ENCODE measurements at places on chromosomes 13 and 19.

- DNase-seq: peak; percentile 97
These were observed 11.0 kb downstream of the MOB3A start for GRCh38 chr19:2084993-2085720.

GRCh38 chr13:37539170-37539569, 59.4 kb downstream of the POSTN start:
- no peak for DNase-seq

GRCh38 chr19:2148482-2149135, 2.8 kb downstream of the AP3D1 start:
- no peak for DNase-seq

GRCh38 chr19:19056636-19057275, 7.0 kb upstream of the SLC25A42 start:
- DNase-seq: no peak

DNA sequence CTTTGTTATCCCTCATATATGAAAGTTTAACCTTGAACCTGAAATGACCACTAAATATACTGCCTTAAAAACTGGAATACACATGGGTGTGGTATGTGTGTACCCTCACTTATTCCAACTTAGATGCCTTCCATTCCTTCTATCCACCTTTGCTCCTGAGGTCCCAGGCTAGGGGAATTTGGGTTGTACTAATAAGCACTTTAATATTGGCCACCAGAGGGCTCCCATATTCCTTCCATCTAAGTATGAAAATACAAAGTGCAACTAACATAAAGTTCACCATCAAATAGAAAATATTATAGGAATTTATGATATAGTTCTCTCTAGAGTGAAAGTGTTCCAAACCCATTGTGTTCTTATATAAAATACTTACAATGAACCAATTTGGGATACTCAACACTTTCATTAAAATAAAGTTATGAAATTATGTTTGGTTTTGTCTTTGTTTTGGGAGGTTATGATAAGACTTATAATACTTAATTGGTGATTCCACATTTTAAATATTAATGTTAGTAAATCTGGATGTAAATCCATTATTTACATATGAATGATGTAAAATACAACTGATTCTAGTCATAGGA, 62.3 kb downstream of the ITGBL1 start:
- DNase-seq: peak; percentile 9

DNA sequence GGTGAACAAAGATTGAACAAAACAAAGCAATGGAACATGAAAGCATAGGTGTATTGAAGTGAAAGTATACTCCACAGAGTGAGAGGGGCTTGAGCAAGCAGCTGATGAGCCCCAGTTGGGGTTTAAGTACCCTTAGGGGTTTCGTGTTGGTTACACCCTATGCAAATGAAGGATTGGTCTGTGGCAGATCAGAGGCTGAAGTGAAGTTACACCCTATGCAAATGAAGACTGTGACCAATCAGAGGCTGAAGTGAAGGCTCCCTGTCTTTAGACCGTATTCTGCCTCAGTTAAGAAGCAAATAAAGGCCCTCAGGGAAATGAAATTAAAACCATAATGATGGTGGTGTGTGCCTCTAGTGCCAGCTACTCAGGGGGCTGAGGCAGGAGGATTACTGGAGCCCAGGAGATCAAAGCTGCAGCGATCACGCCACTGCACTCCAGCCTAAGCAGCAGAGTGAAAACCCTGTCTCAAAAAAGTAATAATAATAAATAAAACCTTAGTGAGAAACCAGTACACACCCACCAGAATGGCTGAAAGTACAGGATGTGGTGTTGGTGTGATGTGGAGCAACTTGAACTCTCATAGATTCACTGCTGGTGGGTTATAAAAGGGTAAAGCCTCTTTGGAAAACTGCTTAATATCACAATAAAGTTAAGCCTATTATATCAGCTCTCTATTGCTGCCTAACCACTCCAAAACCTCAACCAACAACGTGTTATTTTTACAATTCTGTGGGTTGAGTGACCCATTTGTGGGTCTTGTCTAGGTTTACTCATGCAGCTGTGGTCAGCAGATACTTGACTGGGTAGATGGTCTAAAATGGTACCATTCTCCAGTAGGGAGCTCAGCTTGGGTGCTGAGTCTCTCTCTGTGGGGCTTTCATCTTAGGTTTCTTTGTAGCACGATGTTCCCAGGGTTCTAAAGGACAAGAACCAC, 12.8 kb upstream of the UPF3A start:
- DNase-seq: peak; percentile 18

- DNase-seq: no peak
These were observed 313.3 kb downstream of the HS6ST3 start for GRCh38 chr13:96403241-96403640.

DNA sequence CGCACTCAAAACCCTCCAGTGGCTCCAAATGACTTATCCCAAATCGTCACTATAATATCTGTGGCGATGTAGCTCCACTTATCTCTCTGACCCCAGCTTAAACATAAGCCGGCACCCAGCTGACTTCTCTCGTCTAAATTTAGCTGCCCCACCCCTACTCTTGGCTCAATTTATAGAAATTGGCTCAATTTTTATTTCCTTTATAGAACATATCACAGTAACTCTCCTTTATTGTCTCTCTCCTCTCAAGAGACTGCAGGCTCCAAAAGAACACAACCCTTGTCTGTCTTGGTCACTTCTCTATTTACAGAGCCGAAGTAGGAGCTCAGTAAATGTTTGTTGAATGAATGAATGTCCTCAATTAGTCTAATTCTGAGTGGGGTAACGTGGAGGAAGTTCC, 805 bp downstream of the ZNF784 start:
- DNase-seq: no peak

DNA sequence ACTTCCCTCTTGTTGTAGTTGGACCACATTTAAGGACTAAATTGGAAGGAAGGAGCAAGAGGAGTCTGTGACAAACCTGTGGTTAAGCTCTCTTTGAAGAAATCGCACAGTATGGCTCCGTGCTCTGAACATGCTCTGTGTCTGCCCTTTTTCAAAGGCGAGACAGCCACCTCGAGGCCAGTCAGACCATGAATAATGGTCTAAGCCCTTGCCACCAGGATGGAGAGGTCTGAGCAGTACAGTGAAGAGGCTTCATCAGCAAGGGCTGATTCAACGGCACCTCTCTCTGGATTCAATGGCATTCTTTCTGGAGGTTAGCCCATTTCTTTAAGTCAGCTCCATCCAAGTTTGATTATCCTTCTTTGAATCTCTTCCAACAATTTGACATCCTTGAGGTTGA, 30.9 kb downstream of the FAM216B start:
- no peak for DNase-seq

DNA sequence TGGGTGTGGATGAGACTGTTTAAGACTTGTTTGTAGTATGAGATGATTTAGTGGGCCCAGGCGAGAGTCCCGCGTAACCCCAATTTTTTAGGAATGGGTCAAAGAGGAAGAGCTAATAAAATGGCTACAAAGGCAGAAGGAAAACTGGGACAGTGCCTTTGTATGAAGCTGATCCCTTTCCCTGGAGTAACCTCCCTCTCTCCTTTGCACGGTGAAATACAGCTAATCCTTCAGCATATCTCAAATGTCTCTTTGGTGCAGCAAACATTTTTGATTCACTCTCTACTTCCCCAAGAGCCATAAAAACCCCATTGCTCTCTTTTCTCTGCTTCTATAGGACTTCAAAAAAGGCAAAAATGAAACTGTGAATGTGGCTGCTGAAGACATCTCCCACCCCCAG, 473.8 kb downstream of the KLF5 start:
- no peak for DNase-seq

DNA sequence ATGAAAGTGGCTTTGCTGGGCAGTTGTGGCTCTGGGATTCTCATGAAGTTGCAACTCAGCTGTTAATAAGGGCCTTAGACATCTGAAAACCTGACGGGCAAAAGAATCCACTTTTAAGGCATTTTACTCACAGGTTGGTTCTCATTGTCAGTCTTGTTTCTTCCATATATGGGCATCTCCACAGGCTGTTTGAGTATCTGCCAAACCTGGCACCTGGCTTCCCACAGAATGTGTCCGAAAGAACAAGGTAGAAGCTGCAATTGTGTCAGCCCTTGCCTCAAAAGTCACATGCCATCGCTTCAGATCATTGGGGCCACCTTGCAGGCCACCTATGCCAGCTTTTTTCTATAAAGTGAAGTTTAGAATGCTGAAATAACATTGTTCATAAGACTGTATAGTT, 102.4 kb downstream of the KCTD12 start:
- DNase-seq: no peak

DNA sequence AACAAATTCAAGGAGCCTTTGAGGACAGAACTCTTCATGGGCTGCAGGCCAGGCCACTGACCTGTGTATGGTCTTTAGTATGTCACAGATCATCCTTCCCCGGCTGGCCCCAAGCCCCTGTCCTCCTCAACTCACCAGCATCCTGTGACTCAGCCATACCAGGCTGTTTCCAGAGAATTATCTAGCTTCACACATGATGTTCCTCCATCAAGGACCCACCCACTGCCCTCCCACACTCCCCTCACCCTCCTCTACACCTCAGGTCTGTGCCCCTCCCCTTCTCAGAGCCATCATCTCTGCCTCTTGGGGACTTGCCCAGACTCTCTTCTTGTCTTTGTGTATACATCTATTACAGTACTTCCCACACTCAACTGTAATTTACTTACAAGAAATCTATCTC, 14.7 kb downstream of the DCT start:
- DNase-seq: no peak

- no peak for DNase-seq
These were observed 8.2 kb downstream of the ATP11A start for GRCh38 chr13:112697756-112698655.

DNA sequence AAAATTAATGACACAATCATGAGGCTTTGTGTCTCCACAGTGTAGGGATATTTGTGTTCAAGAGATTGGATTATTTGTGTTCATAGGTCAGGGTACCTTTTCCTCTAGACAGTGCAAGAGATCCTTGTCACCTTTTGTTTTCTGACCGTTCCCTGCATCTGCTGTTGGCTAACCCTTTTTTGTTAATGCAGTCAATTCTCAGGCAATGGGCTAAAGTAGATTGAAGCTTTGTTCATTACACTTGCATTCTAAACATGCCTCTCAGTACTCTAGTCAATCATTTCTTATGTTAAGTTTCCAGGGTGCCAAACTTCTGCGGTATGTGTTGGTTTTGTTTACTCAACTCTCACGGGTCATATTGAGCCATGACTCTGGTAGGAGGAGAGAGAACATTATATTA, 1.8 kb upstream of the MED4 start:
- DNase-seq: no peak

DNA sequence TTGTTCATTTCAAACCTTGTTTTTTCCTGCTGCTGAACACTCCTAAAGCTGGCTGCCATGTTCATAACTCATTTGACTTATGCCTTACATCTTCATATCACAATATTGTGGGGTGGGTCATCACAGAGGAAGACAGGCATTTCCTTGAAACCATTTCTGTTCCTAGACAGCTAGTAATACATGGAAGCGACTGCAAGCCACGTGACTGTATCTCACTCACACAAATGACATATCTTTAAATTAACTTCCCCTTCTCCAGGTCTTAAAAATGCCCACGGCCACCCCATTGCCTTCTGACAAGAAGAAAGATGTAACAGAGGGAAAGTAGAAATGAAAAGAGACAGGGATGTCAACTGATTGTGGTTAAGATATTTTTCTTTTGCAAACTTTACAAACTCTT, 236.8 kb downstream of the LMO7 start:
- DNase-seq: no peak

DNA sequence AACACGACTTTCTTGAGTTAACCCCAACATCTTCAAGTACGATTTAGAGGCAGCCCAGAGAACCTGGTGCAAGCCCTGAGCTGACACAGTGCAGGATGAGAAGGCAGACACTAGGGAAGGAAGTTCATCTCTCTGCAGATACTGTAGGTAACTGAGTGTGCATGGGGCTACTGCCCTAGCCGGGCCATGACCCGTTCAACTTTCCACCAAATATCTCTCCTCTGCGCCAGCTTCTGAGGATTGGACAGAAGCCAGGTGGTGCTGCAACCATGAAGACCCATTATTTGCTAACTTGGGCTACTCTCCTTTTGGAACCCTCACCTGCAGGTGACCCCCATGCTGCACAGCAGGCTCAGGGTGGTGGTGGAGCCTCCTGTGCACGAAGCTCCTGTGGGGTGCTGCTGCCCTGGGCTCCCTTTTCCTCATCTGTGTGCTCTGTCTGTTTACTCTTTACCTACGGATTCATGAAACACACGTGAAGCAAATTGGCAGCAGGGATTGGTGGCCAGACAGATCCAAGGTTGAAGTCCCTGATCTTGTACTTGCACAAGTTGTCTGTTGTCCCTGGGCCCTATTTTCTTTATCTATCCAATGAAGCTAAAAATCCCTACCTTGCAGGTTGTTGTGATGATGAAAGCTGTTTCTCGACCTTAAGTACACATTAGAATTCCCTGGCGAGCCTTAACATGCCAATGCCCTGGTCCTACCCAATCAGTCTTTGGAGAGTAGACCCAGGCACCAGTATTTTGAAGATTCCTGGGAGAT, 227.8 kb downstream of the LACC1 start:
- no peak for DNase-seq

DNA sequence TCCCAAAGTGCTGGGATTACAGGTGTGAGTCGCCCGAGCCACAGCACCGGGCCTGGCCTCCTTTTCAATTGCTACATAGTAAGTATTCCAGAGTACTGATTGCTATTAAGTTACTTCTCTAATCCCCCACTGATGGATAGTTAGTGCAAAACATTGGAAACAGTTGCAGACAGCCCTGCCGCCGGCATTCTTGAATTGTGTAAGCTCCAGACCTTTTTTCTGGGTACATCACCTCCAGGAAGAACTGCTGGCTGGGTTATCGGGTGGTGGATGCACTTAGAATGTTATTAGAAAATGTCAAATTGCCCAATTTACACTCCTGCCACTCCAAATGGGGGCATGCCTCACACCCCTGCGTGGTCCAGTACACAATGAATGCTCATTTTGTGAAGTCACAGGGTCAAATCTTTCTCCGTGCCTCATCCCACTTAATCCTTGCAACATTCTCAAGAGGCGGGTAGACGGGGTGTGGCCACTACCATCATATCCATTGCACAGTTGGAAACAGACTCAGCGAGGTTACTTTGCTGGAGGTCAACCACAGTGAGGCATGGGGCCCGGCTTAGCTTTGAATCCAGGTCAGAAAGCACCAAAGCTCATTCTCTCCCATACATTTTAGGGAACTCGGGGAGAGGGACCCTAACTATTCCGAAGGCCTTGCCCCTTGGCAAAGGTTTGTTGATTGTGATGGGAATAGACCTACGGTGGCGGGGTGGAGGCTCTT, 1.0 kb upstream of the KDM4B start:
- no peak for DNase-seq

GRCh38 chr13:98175823-98176222, 1.2 kb downstream of the RNF113B start:
- no peak for DNase-seq

DNA sequence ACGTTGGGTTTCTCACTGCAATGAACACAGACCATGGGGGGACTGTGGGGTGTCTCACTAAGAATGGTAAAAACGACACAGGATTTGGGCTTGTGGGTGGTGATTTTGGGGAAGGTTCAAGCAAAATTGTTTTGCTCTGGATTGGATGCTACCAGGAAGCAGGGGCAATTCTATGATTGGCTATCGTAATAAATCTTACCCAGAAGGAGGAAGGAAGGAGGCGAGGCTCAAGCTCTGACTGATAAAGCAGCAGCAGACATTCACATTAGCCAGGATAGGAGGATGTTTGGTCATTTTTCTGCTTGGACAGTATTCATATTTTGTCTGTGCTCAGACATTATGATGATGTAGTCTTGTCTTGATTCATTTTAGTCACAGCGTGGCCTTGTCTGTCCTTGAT, 1.5 kb downstream of the ZNF576 start:
- DNase-seq: no peak

GRCh38 chr13:86201477-86201876, 402.3 kb upstream of the SLITRK6 start:
- DNase-seq: no peak
